K562 (cell line): ENCODE measurements at places on chromosomes 16 and 17. TPM values are rescaled to one million over a fixed set of nuclear protein-coding genes. Genes with fewer than 3 reads are reported as not detected.

UTS2R gene
- total RNA-seq = 0.22 TPM in 1 of 2 replicates, not detected in the other

DNA sequence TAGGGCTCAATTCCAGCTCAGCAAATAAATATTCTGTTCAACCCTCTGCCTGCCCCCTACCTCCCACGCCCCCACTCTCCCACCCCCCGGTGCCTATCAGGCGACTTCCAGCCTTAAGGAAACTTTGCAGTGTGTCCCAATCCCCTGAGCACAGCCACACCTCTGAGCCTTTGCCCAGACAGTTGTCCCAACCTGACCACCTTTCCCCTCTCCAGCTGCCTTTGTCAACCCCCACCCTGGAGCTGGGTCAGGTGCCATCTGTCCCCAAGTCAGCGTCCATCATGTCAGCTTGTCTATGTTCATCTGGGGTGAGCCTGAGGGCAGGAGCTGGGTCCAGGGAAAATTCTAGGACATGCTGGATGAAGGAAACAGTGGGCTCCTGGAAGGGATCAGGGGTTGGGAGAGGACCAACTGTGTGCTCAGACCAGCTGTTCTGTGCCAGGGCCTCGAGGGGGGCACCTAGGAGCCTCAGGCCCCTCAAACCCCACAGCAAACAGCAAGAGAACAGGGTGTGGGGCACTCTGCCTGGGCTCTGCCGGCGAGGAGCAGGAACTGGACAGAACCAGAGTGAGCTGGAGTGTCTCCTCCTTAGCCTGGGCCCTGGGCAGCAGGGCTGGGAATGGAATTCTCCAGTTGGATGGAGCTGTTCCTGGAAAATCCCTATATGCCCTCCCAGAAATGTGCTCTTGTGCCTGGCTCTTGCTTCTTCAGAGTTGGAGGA is 17.8 kb downstream of the CDH16 start:
- peak; percentile 92 for DNase-seq

DNA sequence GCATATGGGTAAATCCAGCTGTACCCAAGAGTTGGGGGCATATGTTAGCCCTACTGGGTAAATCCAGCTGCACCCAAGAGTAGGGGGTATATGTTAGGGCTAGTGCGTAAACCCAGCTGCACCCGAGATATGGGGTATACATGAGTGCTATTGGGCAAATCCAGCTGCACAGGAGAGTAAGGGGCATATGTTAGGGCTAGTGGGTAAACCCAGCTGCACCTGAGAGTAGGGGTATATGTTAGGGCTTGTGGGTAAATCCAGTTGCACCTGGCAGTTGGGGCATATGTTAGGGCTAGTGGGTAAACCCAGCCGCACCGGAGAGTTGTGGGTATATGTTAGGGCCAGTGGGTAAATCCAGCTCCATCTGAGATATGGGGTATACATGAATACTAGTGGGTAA is 80.9 kb downstream of the WWOX start:
- DNase-seq = no peak

- no peak for DNase-seq
Observed at GRCh38 chr17:77677211-77677610, 281.3 kb upstream of the TNRC6C start.

AOC3 gene
- 0.42 and 0.47 TPM in 2 replicates for total RNA-seq

MT4 gene
- total RNA-seq = not detected in 2 replicates

DNA sequence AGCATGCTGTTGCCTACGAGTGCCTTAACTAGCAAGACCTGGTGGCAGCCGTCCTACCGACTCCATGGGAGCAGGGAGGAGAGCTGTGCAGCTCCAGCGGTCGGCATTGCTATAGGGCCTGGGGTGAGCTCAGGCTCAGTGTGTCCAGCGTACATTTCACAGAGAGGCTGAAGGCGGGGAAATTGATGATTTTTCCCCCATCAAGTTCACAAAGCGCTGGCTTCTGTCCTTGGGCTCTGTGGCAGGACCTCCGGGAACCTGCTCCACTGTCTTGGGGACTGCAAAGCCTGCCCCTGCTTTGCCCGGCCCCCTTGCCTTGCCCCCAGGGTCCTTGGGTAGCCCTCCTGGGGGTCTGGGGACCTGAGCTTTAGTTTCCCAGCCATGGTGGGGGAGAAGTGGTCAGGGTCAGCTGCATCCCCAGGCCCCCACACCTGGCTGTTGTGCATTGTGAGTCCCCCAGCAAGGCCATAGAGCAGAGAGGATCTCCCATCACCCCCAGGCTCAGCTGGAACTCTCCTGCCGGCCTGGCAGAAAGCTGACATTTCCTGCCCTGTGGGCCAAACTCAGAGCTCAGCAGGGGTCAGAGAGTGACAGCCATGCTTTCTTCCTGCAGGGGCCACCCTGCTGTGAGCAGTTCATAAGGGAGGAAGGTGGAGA is 3.9 kb upstream of the KCNJ18 start:
- no peak for DNase-seq

SLC47A1 gene
- total RNA-seq = 0.42 TPM in 1 of 2 replicates, not detected in the other

DNA sequence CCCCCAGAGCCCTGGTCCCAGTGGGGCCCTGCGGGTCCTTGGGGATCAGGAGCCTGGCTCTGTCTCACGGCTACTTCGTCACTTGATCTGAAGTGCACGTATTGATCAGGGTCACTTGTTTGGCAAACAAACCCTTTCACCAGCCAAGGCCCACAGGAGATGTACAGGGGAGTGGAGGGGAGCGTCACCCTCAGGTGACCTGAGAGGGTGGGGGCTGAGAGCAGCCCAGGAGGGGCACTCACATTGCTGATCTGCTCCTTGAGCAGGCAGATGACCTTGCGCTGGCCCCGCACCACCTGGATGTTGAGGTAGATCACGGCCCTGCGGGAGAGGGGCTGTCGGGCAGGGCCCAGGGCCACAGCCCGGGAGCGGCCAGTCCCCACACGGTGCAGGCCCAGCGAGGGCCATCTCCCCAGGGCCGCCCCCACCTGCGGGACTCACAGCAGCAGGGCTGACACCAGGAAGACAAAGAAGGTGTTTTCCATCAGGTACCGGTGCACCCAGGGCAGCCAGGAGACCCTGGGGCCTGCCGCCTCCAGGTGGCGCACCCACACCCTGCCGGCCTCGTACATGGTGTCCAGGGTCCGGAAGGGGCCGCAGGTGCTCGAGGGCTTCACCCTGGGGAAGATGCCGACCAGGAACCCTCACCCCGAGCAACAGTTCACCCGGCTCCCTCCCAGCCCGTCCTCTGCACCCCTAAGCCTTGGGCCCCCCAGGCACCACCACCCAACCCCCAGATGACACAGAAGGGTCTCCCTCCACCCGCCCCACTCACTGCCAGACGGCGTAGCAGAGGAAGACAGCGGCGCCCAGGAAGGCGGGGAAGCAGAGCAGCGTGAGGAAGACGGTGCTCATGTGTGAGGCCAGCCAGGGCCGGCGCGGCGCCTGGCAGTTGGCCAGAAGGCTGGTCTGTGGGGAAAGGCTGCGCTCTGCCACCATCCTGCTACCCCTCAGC is 11.3 kb downstream of the TMC6 start:
- DNase-seq = peak; percentile 21

- DNase-seq = no peak
Observed at GRCh38 chr16:4240624-4241023, 1.3 kb downstream of the SRL start.

- DNase-seq = no peak
Observed at GRCh38 chr16:58461056-58461455, 38.9 kb upstream of the NDRG4 start.

- peak; percentile 72 for DNase-seq
Observed at GRCh38 chr17:76816590-76817135, 51.5 kb upstream of the MGAT5B start.

RGS11 gene
- not detected in 2 replicates for total RNA-seq

GRCh38 chr16:85036236-85037049 is 8.8 kb downstream of the KIAA0513 start:
- DNase-seq = no peak

GUCY2D gene
- total RNA-seq = not detected in 2 replicates

DNA sequence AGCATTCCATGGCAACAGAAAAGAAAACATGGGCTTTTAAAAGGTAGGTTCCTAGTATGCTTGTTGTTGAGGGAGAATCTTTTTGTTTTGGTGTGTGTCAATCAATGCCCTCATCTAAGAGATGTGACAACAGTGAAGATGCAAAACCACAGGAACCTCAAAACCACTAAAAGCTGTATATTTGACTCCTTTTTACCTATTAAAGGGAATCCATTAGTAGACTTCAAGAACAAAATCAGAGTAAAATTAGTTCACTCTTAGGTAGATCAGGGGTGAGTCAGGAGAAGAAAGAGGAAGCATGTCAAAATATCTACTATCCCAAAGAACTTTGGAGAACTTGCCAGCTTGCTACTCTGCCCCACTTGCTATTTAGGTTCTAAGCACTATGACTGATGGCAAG is 89.1 kb downstream of the CDK5R1 start:
- DNase-seq = no peak
